ENCODE measurements at places on chromosomes 3 and 15. TPM values are rescaled to one million over a fixed set of nuclear protein-coding genes. Genes with fewer than 3 reads are reported as not detected.
A peak's percentile ranks its signal among the peaks of the same experiment; 100 is the strongest.

PARP6 gene
- total RNA-seq = 86.7 TPM

CFAP44 gene
- total RNA-seq = 10.7 TPM

USP19 gene
- 77.8 TPM for total RNA-seq

XCR1 gene
- not detected for total RNA-seq

A4GNT gene
- total RNA-seq = not detected

ASB14 gene
- not detected for total RNA-seq

NDN gene
- total RNA-seq = 3.0 TPM

KCNH8 gene
- not detected for total RNA-seq

ATP13A4 gene
- total RNA-seq = 4.0 TPM

RLBP1 gene
- not detected for total RNA-seq

LZTFL1 gene
- total RNA-seq = 8.0 TPM

DNA sequence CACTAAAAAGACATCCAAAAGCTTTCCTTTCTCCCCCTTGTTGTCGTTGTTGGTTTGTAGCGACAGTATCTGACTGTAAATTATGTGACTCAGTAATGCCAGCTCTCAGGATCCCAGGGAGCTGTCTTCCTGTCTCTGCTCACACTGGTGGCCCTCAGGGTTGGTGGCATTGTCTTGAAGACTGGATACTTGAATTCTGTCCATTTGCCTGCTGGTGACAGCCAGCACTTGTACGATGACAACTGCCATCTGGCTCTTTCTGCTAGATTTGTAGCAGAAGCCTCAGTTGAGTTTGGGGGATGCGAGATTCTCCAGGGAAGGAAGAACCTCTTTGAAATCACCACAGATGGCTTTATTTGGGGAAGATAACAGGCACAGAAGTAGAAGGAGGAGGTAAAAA lies 120.8 kb downstream of the ARPP21 start:
- no peak for DNase-seq

DNA sequence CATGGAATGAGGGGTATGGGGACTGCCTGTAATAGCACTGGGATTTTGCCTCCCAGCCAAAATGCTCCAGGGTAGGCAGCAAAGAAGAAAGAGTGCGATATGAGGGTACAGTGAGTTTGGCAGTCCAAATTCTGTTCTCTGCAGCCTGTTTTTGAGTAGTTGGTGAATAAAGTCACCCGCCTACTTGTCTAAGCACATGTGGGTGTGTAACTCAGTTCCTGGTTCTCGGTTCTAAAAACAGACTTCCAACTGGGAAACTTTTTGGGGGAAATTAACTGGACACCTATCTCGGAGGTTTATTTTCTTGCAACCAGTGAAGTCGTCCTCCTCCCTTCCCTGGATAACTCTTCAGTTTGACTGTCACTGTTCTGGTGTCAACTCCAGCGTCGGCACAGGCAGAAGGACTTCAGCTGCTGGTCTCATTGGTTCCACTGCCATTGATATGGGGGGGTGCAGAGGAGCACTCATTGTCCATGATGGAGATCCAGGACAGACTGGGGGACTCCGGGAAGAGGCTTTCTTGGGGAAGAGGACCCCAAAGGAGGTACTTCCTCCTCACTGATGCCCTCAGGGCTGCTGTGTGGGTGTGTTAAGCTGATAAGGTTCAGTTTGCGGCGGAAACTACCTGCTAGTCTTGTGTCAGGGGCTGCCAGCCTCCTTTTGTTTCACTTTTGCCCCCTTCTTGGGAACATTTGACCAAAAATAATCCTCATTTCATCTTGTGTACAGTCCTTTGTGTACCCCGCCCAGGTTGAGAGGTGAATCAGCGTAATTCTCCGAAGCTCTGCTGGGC lies 13.2 kb downstream of the GHRL start:
- DNase-seq = no peak

DNA sequence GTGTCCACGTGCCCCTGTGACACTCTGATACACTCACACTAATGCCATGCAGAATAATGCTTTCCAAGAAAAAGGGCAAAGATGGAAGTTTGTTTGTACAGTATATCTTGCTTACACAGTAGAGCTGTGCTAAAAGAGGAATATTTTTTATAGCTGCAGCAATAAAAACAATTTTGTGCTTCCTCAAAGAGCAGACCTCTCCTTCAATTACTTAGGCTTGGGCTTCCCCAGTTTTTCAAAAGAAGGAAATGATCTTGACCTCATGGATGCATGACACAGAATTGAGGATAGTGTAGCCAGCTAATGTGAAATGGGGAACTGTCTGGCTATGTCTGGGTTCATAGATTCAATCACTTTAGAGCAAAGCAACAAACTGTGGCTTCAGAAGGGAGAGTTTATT lies 137.4 kb downstream of the STT3B start:
- no peak for DNase-seq

DNA sequence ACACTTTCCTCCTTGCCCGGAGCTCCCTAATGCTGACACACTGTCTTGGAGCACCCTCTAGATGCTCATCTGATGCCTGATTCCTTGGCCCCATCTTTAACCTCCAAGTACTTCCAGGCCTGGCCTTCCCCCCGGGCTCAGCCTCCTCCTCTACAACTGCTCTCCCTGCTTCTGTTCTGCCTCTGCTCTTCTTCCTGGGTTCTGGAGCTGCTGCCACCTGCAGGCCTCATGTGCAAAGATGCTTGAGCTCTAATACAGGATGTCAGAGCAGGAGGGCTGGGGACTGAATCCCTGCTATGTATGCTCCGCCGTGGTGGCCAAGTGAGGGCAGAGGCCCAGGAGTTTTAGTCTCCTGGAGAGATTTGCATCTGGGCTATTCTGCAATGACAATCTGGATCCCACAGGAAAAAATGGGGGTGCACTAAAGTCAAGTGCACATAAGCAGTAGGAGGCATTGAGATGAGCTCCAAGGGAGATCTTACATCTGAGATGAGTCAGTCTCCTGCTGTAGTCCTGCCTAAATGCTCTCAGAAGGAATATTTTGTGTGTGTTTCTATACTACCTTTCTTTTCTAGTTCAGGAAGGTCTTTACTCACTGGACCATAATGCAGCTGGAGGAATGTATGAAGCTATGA lies 296.3 kb downstream of the UACA start:
- DNase-seq = no peak

- DNase-seq = no peak
These were observed 40.9 kb downstream of the C2CD4A start for GRCh38 chr15:62107571-62108121.

GRCh38 chr15:100383302-100384107 lies 41.7 kb upstream of the ADAMTS17 start:
- DNase-seq = no peak

DNA sequence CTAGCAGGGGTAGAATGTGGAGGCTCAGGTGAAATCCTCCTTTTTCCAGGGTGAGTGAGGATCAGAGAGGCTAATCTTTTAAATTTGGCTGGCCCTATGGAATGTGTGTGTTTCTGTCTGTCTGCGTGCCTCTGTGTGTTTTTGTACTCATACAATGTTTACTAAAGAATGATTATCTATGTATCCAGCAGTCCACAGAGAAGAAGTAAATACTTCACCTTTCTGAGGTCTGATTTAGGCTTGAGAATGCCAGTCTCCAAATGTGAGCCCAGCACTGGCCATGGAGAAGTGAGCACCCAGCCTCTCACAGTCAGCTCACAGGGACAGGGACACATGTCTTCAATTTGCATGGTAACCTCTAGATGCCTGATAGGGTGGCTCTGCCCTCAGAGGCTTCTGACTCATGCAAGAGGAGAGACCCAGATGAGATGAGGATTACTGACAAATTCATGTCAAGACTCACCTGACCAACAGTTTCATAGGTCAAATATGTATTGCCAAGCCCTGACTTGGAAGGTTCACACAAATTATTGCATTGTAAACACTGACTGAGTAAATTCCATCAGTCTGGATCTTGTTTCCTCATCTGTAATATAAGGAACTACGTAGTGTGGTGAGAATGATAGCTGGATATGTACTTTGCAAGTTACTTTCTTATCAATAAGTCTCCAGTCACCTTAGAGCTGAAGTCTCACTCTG lies 31.0 kb downstream of the ENTPD3 start:
- DNase-seq = no peak

DNA sequence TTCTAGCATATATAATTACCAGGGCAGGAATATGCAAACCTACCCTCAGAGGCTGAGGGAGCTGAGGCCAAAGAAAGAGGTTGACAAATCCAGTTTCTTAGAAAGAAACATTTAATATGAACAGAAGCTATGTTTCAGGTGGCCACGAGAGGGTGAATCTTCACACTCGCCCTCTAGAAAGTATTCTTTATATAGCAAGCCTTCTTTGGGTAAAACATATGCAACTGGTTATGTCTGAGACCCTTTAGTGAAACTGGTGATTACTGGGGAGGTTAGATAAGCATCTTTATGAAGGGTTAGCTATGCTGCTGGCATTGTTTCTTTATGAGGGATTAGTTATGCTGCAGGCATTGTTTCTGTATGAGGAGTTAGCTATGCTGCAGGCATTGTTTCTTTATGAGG lies 50.7 kb upstream of the GOLGA6L2 start:
- no peak for DNase-seq

GRCh38 chr3:165532851-165533250 lies 304.4 kb downstream of the BCHE start:
- DNase-seq = no peak

DNA sequence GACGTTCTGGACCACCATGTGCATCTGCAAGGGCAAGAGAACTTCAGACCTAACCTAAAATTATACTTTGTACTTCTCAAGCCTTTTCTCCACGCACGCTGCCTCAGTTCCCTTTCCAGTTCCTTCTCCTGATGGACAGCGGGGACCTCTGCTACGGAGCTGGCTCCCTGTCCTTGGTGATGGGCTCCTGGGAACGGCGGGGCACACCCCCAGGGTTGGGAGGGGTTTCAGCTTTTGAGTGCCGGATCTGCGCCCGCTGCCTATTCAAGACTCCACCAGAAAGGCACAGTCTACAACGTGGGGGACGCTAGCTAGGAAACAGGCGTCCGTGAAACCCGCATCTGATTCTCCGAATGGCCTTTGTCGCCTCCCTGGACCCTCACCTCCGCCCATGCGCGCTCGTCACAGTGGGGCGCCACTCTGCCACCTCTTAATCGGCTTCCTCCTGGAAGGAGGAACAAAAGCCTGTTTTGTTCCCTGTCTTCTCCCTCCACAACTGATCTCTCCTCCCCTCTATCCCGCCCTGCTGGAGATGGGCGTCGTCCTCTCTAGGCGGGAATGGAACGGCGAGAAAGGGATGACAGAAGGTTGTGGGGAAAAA lies 2.2 kb downstream of the GPR149 start:
- no peak for DNase-seq

GRCh38 chr3:70315021-70315420 lies 2.6 kb upstream of the MDFIC2 start:
- DNase-seq = no peak

DNA sequence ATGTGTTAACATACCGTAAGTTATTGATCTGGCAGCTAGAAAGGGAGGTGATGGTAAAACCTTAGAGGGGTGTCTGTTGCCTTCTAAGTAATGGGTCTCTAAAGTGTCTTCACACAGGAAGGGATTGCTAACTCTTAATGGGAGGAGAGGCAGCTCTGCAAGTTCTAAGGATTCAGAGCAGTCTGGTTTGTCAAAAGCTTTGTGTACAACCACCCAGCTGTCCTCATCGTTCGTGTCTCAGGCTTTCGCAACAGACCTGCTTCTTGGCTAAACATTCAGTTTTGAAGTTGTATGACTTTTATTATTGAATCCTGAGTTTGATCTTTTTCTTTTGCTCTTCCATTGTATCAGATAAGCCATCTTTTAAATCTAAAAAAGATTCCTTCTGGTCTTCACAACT lies 404.9 kb downstream of the SQOR start:
- DNase-seq = no peak

GRCh38 chr3:62876064-62876463 lies 848 bp upstream of the CADPS start:
- peak; percentile 29 for DNase-seq

DNA sequence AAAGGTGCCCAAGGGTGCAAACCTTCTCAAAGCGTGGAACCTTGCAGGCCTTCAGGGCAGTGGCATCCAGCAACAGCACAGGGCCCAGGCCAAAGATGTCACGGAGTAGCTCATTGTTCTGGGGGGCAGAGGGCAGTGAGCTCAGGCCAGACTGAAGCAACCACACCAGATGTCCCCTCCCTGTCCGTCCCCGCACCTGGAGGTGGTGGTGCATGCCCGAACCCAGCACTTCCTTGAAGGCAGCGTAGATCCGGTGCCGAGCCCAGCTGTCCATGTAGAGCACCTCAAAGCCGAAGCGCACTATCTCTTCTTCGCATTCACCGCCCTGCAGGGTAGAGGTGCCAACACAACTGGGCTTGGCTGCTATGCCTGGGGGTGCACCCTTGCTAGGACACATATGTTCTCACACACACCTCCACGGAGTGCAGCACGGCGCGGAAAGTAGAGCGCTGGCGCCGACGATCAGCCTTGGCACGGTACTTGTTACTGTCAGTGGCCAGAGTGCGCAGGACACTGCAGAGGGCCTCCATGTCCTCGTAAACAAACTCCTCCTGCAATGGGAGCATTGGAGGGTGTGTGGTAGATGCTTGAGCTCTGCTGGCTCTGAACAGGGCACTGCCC lies 3.7 kb downstream of the IFRD2 start:
- no peak for DNase-seq

DNA sequence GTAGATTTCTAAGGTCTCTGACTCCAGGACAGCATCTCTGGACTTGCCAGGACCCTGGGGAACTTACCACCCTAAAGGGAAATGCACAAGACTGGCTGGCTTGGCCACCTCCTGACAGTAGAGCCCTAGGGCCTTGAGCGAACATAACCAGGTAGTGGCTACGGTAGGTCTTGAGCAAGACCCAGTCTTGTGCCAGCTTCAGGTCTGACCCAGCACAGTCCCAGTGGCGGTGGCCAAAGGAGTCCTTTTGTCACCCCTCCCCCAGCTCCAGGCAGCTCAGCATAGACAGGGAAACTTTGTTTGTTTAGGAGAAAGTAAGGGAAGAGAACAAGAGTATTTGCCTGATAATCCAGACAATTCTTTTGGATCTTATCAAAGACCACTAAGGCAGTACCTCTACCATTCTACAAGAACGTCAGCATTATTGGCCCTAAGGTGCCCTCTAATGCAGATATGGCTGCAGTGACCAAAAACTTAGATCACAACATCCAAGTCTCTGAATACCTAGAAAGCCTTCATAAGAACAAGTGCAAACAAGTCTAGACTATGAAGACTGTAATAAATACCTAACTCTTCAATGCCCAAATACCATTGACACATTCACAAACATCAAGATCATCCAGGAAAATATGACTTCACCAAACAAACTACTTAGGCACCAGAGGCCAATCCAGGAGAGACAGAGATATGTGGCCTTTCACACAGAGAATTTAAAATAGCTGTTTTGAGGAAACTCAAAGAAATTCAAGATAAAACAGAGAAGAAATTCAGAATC lies 38.7 kb upstream of the FBN1 start:
- DNase-seq = no peak

- no peak for DNase-seq
These were observed 137.2 kb downstream of the RPL22L1 start for GRCh38 chr3:170732660-170733245.

Data from activated naive CD8-positive, alpha-beta T cell treated with anti-CD3 and anti-CD28 coated beads, Interleukin-2, amount 10 ng/mL, durations not matched to agents 7 days and 5 days (primary cell).